ENCODE measurements at places on chromosomes 6 and 20.

GRCh38 chr6:143901885-143902750, 37.8 kb downstream of the ZC2HC1B start:
- no peak for DNase-seq

GRCh38 chr6:137819740-137820139, 47.3 kb upstream of the TNFAIP3 start:
- DNase-seq, result no peak

DNA sequence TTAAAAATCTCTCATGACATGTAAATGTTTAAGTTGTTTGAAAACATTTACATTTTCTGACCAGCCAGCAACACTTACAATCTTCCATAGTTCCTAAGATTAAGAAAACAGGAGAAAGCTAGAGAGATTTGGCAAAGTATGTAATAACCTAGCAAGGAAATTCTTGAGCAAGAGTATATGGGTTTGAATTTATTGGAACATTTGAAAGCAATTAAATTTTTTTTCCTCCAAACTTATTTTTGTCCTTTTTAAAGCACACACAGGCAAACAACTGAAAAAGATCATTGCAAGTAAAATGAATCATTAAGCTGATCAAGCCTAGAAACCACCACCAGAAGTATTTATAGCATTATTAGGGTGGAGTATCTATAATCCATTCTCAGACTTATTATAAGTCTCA, 20.1 kb upstream of the ZNF217 start:
- DNase-seq, result peak; percentile 25

- no peak for DNase-seq
Observed at GRCh38 chr20:6339176-6339575, 216.3 kb upstream of the FERMT1 start.

- DNase-seq, result no peak
Observed at GRCh38 chr6:107202876-107203468, 87.7 kb upstream of the BEND3 start.

DNA sequence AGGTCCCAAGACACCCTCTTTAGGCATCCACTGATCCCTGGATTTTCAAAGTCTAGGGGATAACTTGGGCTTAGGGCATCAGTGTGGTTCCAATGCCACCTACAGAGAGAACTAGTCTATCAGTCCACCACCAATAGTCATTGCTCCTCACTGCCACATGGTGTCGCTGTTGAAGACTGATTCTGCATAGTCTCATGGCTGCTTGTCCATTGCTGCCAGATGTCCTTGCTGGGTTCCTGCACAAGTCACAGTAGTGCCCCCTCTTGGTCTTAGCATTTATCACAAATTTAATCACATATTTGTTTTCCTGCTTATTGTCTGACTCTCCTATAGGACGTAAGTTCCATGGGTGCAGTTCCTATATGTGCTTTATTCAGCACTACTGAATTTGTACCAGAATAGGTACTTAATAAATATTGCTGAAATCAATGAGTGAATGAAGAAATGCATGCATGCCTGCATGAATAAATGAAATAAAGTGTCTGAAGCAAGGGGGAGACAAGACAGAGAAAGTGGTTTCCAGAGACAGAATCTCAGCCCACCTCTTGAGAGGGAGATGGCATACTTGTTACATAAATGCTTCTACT, 45.9 kb upstream of the RALY start:
- peak; percentile 49 for DNase-seq

Measured in HuH-7.5 (cell line).